Cardiac fibroblast (primary cell): ENCODE measurements at places on chromosomes 2 and 18.

DNA sequence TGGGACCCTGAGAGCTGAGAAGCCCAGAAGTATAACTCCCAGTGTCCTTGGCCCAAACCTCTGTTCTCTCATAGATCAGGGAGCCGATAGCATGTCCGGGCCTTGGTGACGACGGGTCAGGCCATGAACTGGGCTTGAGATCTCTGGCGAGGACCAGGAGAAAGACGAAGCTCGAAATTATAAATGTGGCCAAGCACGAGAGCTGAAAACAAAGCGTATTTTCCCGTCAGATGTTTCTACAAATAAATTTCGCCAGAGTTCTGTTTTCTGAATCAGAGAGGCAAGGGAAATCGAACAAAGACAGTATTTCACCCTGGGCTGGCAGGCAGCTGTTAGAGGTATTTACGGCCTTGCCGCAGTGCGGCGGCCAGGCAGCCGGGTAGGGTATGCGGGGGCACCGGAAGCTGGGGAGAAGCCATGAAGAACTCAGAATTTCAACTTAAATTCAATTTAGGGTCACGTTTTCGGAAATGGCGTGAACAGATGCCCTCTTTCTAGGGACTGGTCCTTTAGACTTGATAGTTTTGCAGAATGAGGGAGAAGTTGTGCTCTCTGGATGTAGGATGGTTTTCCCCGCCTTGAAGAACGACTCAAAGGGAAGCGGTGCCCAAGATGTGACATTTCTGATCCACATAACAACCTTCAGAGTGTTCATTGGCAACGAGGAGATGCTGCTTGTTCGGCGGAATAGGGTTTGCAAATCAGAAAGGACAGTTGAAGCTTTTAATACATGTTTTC, 9.6 kb downstream of the HOXD8 start:
- DNase-seq = no peak

GRCh38 chr2:135245071-135245470, 193.0 kb downstream of the RAB3GAP1 start:
- peak; percentile 11 for DNase-seq

GRCh38 chr2:198054299-198054698, 249.9 kb downstream of the PLCL1 start:
- peak; percentile 44 for DNase-seq

GRCh38 chr18:49625021-49625691, 63.3 kb downstream of the LIPG start:
- no peak for DNase-seq

DNA sequence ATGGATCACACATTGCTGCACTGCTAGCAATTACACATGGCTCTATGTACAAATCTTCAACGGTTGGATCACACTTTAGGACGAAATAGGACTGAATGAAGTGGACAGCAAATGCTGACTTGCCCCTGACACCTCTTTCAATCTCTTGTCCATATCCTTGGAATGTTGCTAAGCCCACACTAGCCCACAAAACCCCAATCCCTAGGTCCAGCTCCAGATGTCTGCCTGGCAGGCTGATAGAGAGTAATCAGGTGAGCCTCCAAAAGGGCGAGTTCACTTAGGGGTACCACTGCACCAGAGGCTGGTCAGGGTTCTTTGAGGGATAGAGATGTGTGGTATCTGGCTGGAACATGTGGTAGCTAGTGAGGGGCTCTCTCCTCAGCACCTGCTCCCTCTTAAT, 18.5 kb upstream of the FHOD3 start:
- no peak for DNase-seq

- peak; percentile 40 for DNase-seq
Observed at GRCh38 chr2:31877008-31877407, 133.8 kb downstream of the MEMO1 start.

DNA sequence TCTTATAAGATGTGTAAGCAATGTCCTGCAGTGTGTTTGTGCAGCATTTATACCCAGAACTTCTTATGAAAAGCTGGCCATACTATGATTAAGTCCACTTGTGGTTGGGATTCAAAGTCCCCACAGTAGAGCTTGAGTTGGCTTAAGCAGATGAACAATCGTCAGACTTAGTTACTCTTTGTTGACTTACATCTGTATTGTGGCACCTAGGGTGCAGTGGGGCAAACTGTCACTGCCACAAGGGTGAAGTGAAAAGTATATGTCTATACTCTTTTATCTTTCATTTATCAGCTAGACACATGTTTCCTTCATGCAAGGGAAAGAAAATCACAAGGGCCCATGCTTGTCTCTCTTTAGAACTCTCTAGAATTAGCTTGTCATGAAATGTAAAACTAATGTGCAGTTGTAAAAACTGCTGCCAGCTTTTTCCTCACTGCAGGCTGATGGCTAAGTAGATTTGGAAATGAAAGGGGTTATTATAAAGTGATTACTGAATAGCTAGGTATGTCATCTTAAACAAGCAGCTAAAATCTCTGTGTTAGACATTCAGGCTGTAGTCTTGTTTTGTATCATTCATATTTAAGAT, 474.5 kb downstream of the PTPRM start:
- no peak for DNase-seq

- no peak for DNase-seq
Observed at GRCh38 chr18:269480-270095, 1.7 kb upstream of the THOC1 start.

GRCh38 chr2:98090951-98091350, 4.0 kb downstream of the VWA3B start:
- no peak for DNase-seq

- DNase-seq = no peak
Observed at GRCh38 chr2:1227274-1227900, 185.9 kb upstream of the TPO start.

GRCh38 chr2:44186810-44187209, 18.1 kb downstream of the PPM1B start:
- DNase-seq = no peak

DNA sequence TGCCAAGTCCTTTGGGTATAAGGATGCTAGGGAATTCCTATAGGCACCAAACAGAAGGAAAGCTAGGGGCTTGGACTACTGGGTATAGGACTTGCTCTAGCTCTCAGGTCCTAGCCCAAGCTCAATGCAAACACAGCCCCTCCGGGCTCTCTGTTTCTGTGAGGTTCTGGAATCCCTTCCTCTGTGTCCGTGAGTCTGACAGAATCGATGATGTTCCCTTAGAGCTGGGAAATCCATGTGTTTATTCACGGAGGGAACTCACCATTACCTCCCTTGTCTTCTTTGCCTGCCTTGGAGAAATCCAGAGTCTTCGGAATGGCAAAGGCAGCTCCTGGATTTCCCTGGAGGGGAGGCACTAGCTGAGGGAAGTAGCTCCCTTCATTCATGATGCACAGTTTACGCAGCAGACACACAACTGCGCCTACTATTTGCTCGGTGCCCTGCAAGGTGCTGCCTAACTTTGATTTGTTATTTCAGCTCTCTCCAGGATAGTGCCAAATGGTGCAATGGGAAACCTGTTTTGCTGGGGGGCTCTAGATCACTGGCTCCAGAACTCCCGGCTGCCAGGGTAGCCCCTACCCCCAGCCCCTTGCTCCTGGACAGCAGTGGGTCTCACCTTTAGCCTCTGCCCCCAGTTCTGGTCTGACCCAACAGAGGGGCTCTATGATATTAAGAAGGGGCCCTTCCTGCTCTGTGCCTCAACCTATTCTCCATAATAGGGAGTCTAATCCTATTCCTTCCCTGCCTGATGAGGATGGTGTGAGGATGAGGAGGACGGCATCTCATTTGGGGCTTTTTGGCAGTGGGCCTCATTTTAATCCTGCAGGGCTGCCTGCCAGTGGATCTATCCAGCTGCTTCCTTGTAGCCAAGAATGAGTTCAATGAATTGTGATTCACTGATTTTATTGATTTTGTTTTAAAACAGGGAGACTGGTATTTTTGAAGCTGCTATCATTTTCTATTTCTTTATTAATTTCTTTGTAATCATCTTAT, 8.4 kb upstream of the PSMD1 start:
- no peak for DNase-seq

GRCh38 chr2:163800951-163801381, 65.2 kb upstream of the FIGN start:
- peak; percentile 26 for DNase-seq

GRCh38 chr2:227340106-227340505, 15.1 kb downstream of the MFF start:
- no peak for DNase-seq

GRCh38 chr2:171018522-171018921, 89.5 kb downstream of the GORASP2 start:
- DNase-seq = no peak

DNA sequence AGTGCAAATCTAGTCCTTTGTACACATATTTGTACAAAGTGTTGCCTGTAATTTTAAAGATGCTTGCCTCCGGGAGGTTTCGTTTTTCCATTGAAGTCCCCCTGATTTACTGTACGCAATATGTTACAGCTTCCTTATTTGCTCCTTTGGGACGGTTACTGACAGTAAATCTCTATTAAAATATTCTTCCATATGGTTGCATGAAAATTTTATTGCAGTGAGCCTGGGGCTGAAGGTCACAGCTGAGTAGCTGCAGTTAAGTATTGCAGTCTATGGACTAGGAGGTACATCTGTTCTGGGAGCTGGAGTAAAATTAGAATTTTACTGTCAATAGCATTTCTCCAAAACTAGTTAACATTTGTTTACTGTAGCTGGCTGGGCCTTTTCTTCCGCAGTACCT, 119.2 kb downstream of the ETAA1 start:
- no peak for DNase-seq

- DNase-seq = peak; percentile 66
Observed at GRCh38 chr18:45774065-45774521, 50.1 kb downstream of the SLC14A1 start.

- DNase-seq = peak; percentile 96
Observed at GRCh38 chr2:20421988-20422370, 24.9 kb upstream of the RHOB start.

- DNase-seq = no peak
Observed at GRCh38 chr18:60377778-60378469, 5.3 kb upstream of the MC4R start.
